ENCODE measurements at places on chromosomes 12 and 14. TPM values are rescaled to one million over a fixed set of nuclear protein-coding genes. Genes with fewer than 3 reads are reported as not detected.

DNA sequence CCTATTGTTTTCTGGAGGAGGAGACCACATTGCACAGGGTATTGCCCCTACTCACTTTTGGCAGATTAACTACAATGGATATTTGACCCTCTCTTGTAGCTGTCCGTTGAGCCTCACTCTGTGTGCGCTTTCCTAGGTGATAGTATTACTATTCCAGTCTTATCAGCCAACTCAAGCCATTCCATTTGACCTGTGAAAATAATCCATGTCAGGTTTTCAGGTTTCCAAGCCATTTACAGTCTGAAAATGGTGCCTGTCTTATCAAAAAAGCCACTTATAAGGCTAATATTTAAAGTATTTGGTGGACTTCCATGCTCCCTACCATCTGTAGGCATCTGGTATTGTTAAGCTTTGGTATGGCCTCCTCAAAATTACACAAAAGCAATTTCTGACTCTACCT is 29.6 kb upstream of the KLRD1 start:
- H3K36me3 ChIP-seq: no peaks in the 10 kb centered on the region
- DNase-seq: no peak
- H3K27me3 ChIP-seq: no peaks in the 10 kb centered on the region
- no peak overlapping the region for H3K4me3 ChIP-seq
- H3K27ac ChIP-seq: no peak overlapping the region

GRCh38 chr12:114858388-114859146 is 174.6 kb upstream of the TBX3 start:
- no peak overlapping the region for H3K27ac ChIP-seq
- DNase-seq: no peak
- H3K36me3 ChIP-seq: no peaks in the 10 kb centered on the region
- no peak overlapping the region for H3K4me3 ChIP-seq
- H3K27me3 ChIP-seq: no peaks in the 10 kb centered on the region
- no peaks in the 10 kb centered on the region for H3K4me1 ChIP-seq

GRCh38 chr12:108635201-108635996 is 1.7 kb upstream of the SELPLG start:
- H3K36me3 ChIP-seq: no peaks in the 10 kb centered on the region
- no peaks in the 10 kb centered on the region for H3K27me3 ChIP-seq
- no peak overlapping the region for H3K4me3 ChIP-seq
- H3K4me1 ChIP-seq: peaks cover 23% of the 10 kb centered on the region
- no peak for DNase-seq

DNA sequence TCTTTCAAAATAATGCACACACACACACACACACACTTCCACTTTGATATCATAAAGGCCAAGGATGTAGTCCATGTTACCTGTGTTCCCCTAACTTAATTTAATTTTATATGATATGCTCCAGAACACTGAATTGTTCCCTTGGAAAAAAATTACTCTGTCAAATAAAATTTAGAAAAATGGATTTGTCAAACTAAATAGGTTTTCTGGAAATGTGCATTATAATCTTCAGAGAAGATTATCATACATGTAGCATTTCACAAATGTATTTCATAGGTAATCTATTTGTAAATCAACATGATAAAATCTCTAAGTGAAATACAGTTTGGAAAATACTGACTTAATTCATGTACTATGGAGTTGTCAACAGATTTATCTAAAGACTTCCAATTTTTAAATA is 68.6 kb downstream of the CNTN1 start:
- no peak overlapping the region for H3K27ac ChIP-seq
- H3K4me1 ChIP-seq: no peaks in the 10 kb centered on the region
- no peaks in the 10 kb centered on the region for H3K36me3 ChIP-seq
- no peak for DNase-seq
- no peak overlapping the region for H3K4me3 ChIP-seq

GRCh38 chr12:48352157-48352760 is 1.5 kb upstream of the ZNF641 start:
- no peak overlapping the region for H3K4me3 ChIP-seq
- H3K27me3 ChIP-seq: no peaks in the 10 kb centered on the region
- H3K36me3 ChIP-seq: no peaks in the 10 kb centered on the region
- DNase-seq: no peak
- H3K4me1 ChIP-seq: no peaks in the 10 kb centered on the region

Gene PPM1H
- total RNA-seq: 36.1 TPM

All from H1 (cell line).